ENCODE measurements at places on chromosomes 13 and 19.

DNA sequence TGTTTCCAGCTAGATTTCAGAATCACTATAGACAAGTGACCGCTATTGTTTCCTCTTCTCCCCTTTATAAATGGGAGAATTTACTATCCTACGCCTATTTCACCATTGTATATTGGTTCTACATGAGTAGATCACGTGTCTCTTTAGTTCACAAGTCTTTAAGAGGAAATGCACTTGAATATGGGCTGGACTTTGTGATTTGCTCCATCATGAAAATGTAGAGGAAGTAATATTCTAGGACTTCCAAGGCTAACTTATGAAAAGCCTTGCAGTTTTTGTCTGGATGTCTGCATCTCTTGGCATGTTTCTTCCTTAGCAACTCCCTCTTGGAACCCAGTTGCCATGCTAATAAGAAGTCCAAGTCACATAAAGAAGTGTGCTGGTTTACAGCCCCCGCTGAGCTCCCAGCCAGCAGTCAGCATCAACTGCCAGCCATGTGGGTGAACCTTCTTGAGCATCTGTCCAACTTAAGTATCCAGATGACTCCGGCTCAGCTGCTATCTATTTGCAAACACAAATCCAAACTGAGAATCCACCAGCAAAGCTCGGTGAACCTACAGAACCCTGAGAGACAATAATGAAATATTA lies 4.8 kb upstream of the FBXL3 start:
- no peak for DNase-seq

- DNase-seq: no peak
These were observed 5.3 kb downstream of the CARD8 start for GRCh38 chr19:48250290-48251025.

- DNase-seq: no peak
These were observed 1081.9 kb downstream of the SLITRK1 start for GRCh38 chr13:82800391-82800790.

DNA sequence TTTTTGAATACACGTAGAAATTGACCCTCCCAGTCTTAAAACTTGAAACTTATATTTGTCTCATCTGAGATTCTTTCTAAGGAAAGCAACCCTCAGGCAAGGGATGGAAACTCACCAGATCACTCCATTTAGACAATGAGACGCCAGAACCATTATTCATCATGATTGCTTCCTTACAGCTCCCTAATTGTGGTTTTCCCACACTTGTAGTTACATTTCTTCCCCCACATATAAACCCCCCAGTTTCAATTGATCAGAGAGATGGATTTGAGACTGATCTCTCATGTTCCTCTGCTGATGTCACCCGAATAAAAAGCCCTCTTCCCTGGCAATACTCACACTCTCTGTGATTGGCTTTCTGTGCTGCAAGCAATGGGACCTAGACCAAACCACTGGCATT lies 197.9 kb upstream of the STARD13 start:
- DNase-seq: no peak

GRCh38 chr19:4077800-4078684 lies 11.3 kb upstream of the ZBTB7A start:
- no peak for DNase-seq

DNA sequence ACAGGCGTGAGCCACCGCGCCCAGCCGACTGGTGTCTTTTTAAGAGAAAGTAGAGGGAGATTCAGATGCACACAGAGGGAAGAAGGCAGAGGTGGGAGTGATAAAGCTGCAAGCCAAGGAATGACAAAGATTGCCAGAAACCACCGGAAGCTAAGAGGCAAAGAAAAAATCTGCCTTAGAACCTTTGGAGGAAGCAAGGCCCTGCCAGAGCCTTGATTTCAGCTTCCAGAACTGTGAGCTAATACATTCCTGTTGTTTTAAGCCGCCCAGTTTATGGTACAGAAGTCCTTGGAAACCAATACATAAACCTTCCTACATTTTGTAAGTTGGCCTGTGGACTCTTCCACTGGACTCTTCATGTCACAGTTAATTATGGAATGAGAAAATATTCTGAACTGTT lies 71.7 kb upstream of the SOX21 start:
- DNase-seq: no peak

- no peak for DNase-seq
These were observed 236 bp upstream of the TINCR start for GRCh38 chr19:5567970-5568407.

- DNase-seq: peak; percentile 86
These were observed at the start of gene ZNF880 for GRCh38 chr19:52369559-52370340. Gene ZNF880 (plus strand): TSS chr19:52369923. CDS start chr19:52369966, 43 bp downstream.

GRCh38 chr13:66765559-66765958 lies 464.6 kb downstream of the PCDH9 start:
- DNase-seq: no peak

- DNase-seq: no peak
These were observed 2868.3 kb upstream of the PCDH20 start for GRCh38 chr13:64283926-64284325.

DNA sequence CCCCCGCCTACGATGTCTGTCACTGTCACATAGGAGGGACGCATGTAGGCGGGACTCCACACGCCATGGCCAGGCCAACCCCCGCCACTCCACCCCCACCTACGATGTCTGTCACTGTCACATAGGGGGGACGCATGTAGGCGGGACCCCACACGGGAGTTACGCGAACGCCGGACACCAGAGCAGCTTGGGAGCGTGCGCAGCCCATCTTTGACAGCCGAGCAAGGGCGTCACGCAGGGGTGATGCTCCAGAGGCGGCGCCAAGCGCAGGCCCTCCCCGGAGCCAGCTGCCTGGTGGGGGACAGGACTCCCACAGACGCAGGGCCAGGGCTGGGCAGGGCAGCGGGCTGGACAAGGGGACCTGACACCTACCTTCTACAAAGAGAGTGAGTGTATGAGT lies 20.0 kb downstream of the ZNF787 start:
- no peak for DNase-seq

DNA sequence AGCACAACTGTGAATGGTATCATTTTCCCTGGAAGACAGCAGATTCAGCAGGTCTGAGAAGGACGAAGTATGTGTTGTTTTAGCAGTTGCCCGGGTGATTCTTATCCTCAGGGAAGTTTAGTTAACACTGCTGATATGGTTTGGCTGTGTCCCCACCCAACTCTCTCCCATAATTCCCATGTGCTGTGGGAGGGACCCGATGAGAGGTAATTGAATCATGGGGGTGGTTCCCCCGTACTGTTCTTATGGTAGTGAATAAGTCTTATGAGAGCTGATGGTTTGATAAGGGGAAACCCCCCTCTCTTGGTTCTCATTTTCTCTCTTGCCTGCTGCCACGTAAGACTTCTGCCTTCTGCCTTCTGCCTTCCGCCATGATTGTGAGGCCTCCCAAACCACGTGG lies 81.0 kb upstream of the UBAC2 start:
- DNase-seq: no peak

- DNase-seq: no peak
These were observed 18.9 kb upstream of the ONECUT3 start for GRCh38 chr19:1734321-1734966.

GRCh38 chr13:90968166-90968904 lies 379.2 kb upstream of the MIR17HG start:
- no peak for DNase-seq

DNA sequence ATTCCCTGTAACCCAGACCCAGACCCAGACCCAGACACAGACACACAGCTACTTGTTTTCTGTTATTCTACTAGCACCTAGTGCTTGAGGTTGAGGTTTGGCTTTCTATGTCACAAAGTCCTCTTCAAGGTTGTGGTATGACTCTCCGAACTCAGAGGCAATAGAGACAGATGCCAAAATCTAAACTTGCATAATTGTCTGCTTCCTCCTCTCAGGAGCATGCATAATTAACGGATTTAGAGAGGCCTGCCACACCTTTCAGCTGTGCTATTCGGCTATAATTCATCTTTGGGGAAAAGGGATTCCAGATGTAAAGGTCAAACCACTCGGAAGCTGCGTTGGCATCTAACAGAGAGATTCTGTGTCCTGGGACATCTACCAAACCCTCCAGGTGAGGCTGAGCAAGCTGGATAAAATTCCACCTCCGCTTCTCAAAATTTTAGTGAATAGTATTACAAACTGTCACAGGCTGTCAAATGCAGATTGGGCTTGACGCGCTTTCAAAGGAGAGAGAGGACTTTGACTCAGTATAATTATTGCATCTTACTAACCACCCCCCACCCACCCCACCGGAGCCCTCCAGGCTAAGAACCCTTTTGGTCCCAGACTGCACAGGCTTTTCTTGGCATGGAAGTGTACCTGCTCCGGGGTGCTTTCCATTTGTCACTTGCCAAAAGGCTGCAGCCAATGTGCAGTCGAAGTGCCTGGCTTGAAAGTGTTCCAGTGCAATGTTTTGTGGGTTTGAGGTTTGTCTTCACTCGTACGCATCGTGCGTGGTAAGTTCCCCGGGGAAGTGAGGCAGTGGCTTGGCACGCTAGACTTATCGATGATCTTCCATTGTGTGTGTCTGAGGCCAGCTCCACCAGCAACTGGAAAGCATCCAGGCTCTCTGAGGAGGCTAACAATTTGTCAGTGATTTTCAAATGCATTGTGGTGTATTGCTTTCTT lies 194.1 kb downstream of the TDRD3 start:
- no peak for DNase-seq

DNA sequence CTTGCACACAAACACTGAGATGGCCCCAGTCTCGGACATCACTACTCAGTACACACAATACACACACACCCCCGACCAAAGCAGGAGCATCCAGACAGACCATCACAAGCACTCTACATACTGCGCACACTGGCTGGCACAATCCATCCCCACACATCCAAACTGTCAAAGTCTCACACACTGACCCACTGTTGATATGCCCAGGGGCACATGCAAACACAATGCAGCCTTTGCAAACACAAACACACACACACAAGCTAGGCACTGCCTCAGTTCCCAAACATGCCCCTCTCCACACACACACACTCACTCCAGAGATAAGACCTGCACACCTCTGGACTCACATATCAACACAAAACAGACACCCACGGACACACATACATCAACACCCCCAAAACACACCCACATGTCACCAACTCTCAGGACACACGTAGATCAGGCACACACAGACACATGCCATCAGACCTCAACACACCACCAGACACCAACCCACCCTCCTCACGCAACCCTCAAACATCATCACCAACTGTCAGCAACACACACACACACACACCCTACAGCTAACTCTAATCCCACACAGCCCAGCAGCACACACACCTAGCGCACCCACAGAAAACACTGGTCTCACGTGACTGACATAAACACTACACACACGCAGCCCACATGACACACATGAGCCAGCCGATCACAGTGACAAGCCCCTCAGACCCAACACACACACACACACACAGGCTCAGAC lies 1.9 kb downstream of the BBC3 start:
- DNase-seq: peak; percentile 61

DNA sequence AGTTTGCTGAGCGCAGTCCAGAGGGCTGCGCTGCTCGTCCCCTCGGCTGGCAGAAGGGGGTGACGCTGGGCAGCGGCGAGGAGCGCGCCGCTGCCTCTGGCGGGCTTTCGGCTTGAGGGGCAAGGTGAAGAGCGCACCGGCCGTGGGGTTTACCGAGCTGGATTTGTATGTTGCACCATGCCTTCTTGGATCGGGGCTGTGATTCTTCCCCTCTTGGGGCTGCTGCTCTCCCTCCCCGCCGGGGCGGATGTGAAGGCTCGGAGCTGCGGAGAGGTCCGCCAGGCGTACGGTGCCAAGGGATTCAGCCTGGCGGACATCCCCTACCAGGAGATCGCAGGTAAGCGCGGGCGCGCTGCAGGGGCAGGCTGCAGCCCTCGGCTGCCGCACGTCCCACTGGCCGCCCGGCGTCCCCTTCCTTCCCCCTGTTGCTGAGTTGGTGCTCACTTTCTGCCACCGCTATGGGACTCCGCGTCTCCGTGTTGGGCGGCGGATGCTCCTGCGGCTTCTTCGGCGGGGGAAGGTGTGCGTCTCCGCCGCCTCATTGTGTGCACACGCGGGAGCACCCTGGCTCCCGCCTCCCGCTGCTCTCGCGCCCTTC lies 772 bp downstream of the GPC6 start:
- DNase-seq: no peak

DNA sequence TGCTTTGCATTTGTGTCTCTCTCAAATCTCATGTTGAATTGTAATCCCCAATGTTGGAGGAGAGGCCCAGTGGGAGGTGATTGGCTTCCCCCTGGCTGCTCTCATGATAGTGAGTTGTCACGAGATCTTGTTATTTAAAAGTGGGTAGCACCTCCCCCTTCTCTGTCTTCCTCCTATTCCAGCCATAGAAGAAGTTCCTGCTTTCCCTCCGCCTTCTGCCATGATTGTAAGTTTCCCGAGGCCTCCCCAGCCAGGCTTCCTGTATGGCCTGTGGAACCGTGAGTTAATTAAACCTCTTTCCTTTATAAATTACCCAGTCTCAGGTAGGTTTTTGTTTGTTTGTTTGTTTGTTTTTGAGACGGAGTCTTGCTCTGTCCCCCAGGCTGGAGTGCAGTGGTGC lies 3.8 kb downstream of the LILRA4 start:
- DNase-seq: no peak

- no peak for DNase-seq
These were observed 4.9 kb upstream of the RGCC start for GRCh38 chr13:41452462-41452861.

GRCh38 chr19:15935167-15935702 lies 906 bp upstream of the CYP4F11 start:
- no peak for DNase-seq

GRCh38 chr13:37427843-37428494 lies 170.6 kb downstream of the POSTN start:
- DNase-seq: no peak

DNA sequence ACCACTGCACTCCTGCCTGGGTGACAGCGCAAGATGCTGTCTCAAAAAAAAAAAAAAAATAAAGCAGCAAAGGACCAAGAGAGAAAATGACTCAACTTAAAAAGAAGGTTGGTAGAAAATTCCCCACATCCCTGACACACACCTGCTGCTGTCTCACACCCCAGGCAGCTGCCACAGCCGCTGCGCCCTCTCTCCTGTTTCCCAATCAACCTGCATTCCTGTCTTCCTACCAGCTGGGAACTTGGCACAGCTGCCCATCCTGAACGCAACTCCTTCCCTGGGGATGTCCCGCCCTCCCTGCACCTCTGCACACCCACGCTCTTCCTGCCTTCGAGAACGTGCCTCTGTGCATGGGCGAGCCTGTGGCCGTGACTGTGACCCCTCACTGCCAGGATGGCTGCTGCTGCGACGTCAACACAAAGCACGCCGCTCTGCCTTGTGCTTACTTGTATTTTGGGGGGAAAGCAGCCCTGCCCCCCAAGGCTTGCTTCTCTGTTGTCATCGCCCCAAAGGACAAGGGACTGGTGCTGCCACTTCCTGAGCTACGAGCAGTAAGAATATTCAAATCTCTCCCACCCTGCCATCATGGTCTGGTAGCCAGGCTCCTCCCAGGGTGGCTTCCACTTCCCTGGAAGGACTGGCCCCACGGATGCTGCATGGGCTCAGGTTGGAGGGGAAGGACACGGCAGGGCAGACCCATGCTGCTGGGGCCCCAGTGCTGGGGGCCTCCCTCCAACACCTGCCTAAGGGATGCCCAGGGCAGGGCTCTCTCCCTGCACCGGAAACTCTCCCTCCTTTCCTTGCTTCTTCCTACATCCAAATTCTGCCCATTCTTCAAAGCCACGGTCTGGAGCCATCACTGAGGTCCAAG lies 20.7 kb downstream of the SH3GL1 start:
- DNase-seq: peak; percentile 22

Measured in stimulated activated naive CD4-positive, alpha-beta T cell (primary cell).